ENCODE measurements at places on chromosomes 5 and 9. TPM values are rescaled to one million over a fixed set of nuclear protein-coding genes. Genes with fewer than 3 reads are reported as not detected.

The MEIKIN gene
- not detected for total RNA-seq

The THOC3 gene
- 36.5 TPM for total RNA-seq

The GRXCR2 gene
- total RNA-seq, result not detected

The HTR1A gene
- total RNA-seq, result not detected

The TAF1L gene
- total RNA-seq, result not detected

The PHF24 gene
- total RNA-seq, result 1.3 TPM

The ACER2 gene
- 1.4 TPM for total RNA-seq

The BTNL3 gene
- total RNA-seq, result not detected

The TLX3 gene
- not detected for total RNA-seq

The HTR4 gene
- not detected for total RNA-seq

The ERCC8 gene
- 13.6 TPM for total RNA-seq

The TAF11L10 gene
- total RNA-seq, result not detected

The C9 gene
- total RNA-seq, result 0.05 TPM

The MRPL50 gene
- 33.9 TPM for total RNA-seq

The MED27 gene
- total RNA-seq, result 25.4 TPM

The HSPB3 gene
- total RNA-seq, result not detected

The CEP120 gene
- 12.6 TPM for total RNA-seq

The SREK1IP1 gene
- total RNA-seq, result 6.3 TPM

The GRM6 gene
- not detected for total RNA-seq

The IFNB1 gene
- total RNA-seq, result not detected

The MYOT gene
- total RNA-seq, result 0.08 TPM

The FOXI1 gene
- total RNA-seq, result not detected

The SLC9A3 gene
- 2.9 TPM for total RNA-seq

The AUH gene
- 29.7 TPM for total RNA-seq

The RAPGEF1 gene
- 34.0 TPM for total RNA-seq

The SLCO6A1 gene
- not detected for total RNA-seq

The SPDL1 gene
- total RNA-seq, result 29.7 TPM

All from SK-MEL-5 (cell line).